ENCODE measurements at places on chromosomes 5 and 9.

DNA sequence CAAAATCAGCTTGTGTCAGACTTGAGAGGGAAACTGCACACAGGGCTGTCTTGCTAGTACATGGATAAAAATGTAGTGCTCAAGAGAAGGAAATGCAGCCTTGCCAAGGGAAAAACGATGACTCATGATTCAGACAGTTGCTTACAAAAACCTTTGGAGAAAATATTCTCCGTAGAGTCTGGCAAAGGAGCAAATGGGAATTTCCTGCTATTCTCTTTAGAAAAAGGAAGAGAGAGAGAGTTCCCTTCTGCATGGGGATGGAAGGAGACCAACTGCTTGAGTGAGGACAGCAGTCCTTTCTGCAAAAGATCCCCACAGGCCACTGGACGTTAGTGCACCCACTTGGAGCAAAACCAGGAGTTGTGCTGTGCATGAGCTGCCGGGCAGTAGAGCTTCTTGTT is 7.6 kb downstream of the IFNB1 start:
- DNase-seq = no peak

GRCh38 chr9:18947892-18948339 is 85.1 kb downstream of the SAXO1 start:
- DNase-seq = no peak

DNA sequence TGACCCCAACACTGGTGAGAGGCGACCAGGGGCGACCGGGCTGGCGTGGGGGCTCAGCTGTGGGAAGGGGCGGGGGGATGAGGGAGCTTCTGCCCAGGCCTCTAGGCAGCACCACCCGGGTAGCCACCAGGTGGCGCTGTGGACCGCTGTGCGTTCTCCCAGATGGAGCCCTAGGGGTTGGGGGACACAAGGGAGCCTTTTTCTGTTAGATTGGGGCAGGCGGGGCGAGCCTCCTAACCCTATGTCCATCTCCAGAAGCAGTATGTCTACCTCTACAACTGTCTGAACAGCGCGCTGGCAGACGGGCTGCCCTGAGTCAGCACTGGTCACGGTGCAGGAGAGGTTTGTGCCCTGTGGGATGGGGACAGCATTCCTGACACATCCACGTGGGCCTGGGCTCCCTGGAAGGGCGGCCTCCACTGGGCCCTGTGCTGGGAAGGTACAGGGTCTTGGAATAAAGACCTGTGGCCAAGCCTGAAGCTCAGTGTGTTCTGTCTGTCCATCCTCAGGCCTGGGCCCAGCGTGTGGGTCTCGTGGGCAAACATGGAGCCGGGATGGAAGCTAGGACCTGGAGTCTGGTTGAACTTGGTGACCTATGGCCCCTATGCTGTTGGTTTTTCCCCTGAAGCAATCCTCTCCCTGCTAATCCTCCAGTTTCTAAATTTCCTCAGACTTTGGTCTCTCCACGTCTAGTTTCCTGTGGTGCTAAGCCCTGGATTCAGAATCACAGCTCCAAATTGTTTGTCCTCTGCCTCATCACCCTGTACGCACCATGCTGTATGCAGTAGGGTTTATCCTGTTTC is 23.1 kb upstream of the SPTLC1 start:
- DNase-seq = peak; percentile 78

GRCh38 chr5:63127054-63127453 is 548.4 kb downstream of the LRRC70 start:
- DNase-seq = no peak

DNA sequence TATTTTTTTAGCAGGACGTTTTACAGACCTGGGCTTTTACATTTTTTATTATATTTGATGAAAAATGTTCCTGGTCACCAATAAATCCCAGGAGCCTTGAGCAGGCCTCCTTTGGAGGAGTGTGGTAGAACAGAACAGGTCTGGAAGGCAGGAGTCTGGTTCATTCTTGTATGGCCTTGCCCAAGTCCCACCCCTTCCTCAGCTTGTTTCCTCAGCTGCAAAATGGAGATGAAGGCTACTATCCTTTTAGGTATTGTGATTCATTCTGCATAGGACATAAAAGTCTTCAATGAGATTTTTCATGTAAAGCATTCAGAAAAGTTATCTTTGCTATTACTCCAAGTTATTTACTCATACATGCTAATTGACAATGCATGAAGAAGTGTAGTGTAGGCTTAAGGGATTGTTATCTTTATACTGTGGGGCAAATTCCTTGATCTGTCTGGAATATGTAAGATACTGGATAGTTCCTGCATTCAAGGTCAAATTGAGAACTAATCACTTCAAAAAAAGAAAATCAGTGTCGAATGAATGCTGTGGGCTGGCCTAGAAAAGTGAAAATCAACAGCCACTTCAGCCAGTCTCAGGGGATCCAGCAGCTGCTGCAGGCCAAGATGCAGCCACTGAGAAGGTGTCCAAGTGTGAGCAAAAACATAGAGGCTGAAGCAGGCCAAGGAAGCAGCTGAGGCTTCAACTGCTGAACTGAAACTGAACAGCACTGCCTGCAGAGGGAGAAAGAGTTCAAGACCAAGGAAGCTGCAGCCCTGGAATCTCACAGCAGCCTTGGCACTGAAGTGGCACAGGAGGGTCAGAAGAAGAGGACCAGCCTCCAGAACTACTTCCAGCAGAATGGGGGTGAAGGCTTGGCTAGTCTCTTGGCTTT is 15.5 kb upstream of the SLC36A3 start:
- no peak for DNase-seq

DNA sequence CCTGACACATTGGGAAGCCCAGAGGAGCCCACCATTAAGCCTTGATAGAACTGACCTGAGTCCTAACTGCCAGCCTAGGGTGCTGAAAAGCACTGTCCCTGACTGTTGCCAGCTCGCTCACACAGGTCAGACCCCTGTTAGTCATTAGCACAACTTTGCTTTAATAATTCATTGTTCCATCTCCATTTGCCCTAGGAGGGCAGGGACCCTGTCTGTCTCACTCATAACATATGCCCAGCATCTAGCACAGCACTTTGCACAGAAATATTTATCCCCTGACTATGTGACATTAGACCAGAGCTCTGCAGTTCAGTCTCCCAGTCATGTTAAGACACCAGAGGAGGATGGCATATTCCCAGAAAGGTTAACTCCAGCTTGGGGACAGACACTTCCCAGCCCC is 61.8 kb upstream of the STXBP1 start:
- DNase-seq = no peak

DNA sequence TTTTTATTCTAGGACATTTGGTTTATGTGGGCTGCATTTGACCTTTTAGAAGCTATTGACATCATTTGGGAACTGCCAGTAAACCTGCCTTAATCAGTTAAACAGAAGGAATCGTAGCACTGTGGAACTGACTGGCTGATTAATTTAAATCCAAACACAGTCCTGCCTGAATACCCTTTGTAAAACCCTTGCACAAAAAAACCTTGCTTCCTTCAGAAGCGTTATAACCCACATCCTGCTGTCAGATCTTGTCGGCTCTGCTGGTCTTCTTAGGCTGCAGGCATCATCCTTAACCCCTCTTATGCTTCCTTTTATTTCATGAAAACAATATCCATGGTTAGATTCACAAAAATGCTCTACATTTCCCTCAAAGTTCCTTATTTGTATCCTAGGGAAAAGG is 46.3 kb downstream of the PAM start:
- DNase-seq = no peak

GRCh38 chr5:73957397-73958001 is 331.5 kb downstream of the ARHGEF28 start:
- DNase-seq = no peak

GRCh38 chr5:15516486-15516885 is 16.5 kb downstream of the FBXL7 start:
- no peak for DNase-seq

- DNase-seq = no peak
These were observed 62.4 kb downstream of the SLC28A3 start for GRCh38 chr9:84278130-84278529.

- no peak for DNase-seq
These were observed 69.0 kb downstream of the ALDH1A1 start for GRCh38 chr9:72883875-72884274.

GRCh38 chr5:59813761-59814536 is 79.6 kb downstream of the PDE4D start:
- peak; percentile 15 for DNase-seq
